ENCODE measurements at places on chromosomes 1 and 21.

- DNase-seq, result no peak
Observed at GRCh38 chr1:59309392-59309791, 12.5 kb downstream of the FGGY start.

DNA sequence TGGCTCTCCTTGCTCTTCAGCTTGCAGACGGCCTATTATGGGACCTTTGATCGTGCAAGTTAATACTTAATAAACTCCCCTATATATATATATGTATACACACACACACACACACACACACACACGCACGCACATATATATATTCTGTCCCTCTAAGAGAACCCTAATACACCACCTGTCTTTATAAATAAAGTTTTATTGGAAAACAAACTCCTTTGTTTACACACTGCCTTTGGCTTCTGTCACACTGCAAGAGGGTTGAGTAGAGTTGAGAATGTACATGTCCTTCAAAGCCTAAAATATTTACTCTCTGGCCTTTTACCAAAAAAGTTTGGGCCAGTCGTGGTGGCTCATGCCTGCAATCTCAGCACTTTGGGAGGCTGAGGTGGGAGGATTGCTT is 26.2 kb upstream of the SIM2 start:
- DNase-seq, result no peak

DNA sequence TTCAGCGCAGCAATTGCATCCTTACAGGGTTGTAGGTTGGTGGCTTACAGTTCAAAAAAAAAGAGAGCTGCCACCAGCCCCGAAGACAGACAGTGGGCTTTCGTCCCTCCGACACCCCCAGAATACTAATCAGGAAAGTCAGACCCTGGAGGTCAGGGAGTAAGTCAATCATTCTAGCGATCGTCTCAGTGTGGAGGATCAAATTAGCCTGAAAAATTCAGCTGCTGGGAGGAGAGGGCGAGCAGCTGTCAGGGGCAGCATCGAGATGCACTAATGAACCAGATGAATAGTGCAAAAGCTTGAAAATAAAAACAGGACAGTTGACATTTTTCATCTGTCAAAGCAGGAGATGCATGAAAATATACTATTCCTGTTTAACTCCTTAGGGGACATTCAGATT is 138.4 kb downstream of the NEK7 start:
- DNase-seq, result no peak

- DNase-seq, result no peak
Observed at GRCh38 chr1:109559995-109560394, 11.6 kb downstream of the GNAI3 start.

- DNase-seq, result no peak
Observed at GRCh38 chr1:97870589-97870988, 50.2 kb downstream of the DPYD start.

DNA sequence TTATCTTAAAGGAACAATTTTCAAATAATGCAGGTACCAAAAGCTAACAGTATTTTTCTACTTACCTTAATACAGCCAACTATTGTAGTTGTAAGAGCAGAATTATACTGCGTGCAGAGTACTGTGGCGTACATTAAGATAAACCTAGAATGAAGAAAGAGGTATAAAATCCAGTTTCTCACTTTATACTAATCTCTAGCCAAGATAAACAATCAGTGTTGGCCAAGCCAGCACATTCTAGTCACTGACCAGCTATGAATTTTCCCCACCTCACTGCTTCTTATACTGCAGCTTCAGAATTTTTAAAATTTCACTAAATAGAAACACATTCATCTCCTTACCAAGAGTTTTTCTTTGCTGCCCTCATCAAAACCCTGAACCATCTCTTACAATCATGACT is 33.6 kb downstream of the SLC35D1 start:
- no peak for DNase-seq

GRCh38 chr1:119782631-119783325 is 14.1 kb upstream of the HMGCS2 start:
- DNase-seq, result no peak

GRCh38 chr1:25821630-25822091 is 1.9 kb downstream of the MTFR1L start:
- DNase-seq, result no peak

DNA sequence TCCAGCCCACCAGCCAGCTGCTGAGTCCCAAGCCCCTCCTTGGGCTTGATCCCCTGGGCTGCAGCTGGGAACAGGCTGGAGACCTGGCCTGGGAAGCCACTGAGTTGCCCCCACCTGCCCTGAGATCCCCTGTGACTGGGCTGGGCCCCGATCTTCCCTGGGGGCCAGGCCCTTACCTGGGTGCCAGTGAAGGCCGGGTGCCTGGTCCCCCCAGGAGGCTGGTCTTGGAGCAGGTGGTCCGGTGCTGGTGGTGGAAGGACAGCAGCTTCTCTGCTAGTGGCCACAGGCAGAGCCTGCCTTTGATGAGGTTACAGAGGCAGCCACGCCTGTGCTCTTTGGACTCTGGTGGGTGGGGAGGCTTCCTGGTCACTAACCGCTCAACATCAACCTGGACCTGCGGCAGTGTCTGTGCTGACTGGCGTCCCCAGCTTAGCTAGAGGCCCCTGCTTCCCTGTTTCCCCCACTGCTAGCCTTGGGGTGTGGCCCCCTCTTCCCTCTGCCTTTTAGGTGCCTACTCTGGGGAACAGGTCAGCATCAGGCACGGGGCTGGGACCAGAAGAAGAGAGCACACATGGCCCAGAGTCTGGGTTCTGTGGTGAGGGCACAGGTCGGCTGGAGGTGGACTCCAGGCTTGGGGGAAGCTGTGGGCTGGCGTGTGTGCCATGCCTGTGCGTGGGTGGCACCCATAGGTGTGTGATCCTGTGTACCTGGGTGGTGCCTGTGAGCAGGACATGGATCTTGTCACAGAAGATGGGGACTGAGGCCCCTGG is at the start of gene EPS8L3:
Gene EPS8L3, minus strand, starts transcription at position 278 of the 770 bp plus-strand sequence. CDS start 2,174 bp downstream, outside the sequence.
- DNase-seq, result no peak

GRCh38 chr1:156693848-156694689 is 11.3 kb downstream of the CRABP2 start:
- no peak for DNase-seq

- no peak for DNase-seq
Observed at GRCh38 chr21:28883931-28884330, 108.7 kb downstream of the LTN1 start.

- no peak for DNase-seq
Observed at GRCh38 chr1:19809044-19809750, 5.9 kb downstream of the RNF186 start.

GRCh38 chr1:47684518-47684917 is 246.7 kb downstream of the FOXD2 start:
- no peak for DNase-seq

GRCh38 chr1:33698361-33699035 is 165.4 kb upstream of the HMGB4 start:
- no peak for DNase-seq

DNA sequence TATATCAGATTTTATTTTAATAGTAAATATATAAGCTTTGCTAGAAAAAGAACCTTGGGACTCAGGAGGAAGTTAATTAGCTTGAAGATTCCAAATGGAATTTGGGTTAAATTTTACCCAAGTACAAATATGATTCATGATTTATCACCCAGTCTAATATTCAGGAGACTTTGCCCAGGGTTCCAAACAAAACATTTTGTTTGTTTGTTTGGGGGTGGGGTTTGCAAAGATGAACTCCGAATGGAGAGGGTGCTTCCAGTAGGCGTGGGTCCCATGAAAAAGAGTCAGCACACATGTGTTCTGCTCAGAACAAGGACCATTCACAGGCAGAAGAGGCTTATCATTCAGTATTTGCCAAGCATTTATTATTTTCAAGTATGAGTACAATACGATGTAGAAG is 23.5 kb downstream of the KCNT2 start:
- no peak for DNase-seq

Measured in head of caudate nucleus (tissue), 42 donors.